Cortex of kidney (tissue), 1 donor: ENCODE measurements at places on chromosomes 11 and 22.

GRCh38 chr22:49415151-49415951, 412.3 kb downstream of the BRD1 start:
- no peak for DNase-seq

GRCh38 chr11:2305140-2305778, 3.4 kb downstream of the TSPAN32 start:
- no peak for DNase-seq

DNA sequence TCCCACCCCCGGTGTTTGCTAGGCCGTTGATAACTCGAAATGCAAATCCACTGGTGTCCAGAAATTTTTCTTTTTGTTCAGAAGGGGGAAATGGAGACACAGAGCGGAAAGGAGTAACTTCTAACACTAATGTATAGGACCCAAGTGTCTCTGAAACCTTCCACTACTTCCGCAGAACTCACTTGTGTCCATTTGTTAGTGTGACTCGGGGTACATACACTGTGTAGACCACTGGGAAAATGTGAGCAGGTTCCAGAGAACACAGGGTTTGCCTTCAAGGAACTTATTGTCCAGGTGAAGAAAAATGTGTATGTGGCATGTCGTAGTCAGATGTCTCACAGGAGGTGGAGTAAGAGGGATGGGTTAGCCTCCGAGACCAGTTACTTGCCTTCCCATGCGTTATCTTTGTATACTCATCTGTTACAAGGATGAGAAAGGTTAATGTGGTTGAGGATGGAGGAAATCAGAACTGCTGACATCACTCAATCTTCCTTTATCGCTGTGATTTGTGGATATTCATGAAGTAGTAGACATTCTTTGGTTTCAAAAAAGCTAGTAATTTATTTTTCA, 857 bp downstream of the ARCN1 start:
- no peak for DNase-seq

DNA sequence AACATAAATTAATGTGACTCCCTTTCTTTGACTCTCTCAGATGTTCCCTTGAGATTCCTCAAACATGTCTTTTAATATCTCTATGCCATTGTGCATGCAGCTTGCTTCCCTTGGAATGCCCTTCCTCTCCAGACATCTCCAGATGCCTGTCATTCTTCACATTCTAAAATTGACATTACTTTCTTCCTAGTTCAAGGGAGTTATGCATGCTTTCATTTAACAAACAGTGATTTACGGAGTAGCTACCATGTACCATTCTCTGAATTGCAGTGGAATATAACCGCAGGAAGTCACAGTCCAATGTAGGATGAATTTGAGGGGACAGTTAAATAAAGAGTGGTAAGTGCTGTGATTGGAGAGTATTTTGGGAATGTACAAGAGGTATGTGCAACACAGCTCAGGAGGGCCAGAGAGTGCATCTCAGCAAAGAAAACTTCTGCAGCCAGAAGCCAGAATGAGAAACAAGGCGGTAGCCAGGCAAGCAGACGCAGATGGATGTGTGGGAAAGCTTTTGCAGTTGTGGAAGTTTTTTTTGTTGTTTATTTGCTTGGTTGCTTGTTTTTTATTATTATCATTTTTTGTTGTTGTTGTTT, 18.7 kb downstream of the MMP10 start:
- no peak for DNase-seq

GRCh38 chr11:70547386-70547785, 149.1 kb downstream of the CTTN start:
- no peak for DNase-seq

- DNase-seq: no peak
Observed at GRCh38 chr11:65698205-65698604, 13.8 kb upstream of the KAT5 start.

- no peak for DNase-seq
Observed at GRCh38 chr11:46680815-46681214, 19.6 kb downstream of the ARHGAP1 start.

GRCh38 chr11:98040061-98040808, 980.5 kb upstream of the CNTN5 start:
- DNase-seq: no peak

DNA sequence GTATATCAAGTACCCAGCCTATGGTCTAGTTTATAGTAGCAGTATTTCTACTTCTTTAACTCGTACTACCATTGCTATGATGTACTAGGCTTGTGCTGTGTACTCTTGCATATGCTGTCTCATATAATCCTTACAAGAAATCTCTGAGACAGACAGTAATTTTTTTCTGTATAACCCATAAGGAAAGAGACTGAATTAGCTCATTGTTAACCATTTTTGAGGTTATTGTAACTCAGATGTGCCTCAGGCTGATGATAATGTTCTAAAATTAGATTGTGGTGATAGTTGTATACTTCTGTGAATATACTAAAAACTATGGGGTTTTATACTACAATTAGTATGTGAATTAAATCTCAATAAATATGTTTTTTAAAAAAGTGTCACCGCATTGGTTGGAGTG, 112.2 kb upstream of the RRM1 start:
- DNase-seq: no peak

- DNase-seq: no peak
Observed at GRCh38 chr11:1336836-1337646, 27.6 kb upstream of the TOLLIP start.

DNA sequence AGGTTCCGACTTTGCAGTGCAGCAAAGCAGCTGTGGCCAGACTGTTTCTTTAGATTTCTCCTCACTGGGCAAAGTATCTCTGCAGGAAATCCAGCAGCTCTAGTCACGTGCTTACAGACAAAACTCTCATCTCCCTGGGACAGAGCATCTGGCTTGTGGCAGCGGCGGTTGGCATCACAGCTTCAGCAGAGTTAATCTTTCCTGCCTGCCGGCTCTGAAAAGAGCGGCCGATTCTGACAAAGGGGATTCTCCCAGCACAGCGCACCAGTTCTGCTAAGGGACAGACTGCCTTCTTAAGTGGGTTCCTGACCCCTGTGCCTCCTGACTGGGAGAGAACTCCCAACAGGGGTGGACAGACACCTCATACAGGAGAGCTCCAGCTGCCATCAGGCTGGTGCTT, 1357.3 kb upstream of the TENM4 start:
- no peak for DNase-seq

GRCh38 chr11:3781423-3781822, 15.9 kb downstream of the NUP98 start:
- DNase-seq: no peak

DNA sequence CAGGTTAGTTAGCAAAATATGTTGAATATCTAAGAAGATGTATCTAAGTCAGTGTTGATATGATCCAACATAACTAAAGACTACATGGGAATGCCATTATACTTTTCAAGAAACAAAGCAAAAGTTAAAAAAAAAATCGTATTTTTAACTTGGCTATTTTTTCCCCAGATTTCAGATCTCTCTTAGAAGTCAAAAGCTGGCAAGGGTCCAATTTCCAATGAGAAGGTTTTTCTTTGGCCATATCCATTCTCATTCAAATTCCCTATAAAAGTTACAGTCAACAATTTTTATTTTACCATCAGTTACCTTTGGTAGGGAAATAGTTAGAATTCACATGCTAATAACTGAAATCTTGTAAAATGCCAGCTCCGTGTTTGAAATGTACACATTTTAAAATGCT, 70.5 kb upstream of the FAT3 start:
- DNase-seq: no peak

- no peak for DNase-seq
Observed at GRCh38 chr11:90218606-90219005, 4.2 kb downstream of the CHORDC1 start.

DNA sequence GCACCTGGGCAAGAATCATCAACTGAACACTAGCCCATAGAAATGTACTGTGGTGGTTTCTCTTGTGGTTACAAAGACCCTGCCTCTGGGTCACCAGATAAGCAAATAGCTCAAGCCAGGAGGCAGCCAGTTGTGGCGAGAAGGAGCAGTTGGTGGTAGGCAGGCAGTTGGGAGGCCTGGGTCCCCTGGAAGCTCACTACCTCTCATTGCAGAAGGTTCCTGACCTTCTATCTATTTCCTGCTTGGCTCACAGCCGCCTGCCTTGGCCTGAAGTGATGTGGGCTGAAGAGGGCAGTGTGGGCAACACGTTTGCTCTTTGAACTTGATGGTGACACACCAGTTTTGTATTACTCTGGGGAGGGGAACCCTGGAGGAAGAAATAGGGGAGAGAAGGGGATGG, 34.7 kb downstream of the NECTIN1 start:
- DNase-seq: no peak

GRCh38 chr11:6615046-6615445, 3.0 kb upstream of the TAF10 start:
- DNase-seq: no peak

DNA sequence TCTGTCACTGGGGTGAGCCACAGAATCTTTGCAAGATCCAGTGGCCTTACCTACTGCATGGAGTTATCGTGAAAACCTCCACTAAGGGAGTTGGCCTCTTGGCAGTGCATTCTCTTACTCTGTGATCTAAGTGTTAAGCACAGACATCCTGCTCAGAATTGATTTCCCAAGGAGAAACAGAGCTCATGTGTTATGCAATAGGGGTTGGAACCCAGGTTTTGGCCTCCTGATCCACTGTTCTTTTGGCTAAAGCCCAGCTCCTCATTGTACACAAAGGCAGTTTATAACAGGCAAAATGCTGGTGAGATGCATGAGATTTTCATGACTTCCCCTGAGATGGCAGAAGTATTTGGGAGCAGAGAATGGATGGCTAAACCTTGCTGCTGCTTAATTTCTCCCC, 11.8 kb downstream of the DTX4 start:
- no peak for DNase-seq

- no peak for DNase-seq
Observed at GRCh38 chr11:2944530-2944929, 15.3 kb upstream of the PHLDA2 start.

GRCh38 chr22:37905534-37906363, at the start of gene MICALL1:
Gene MICALL1 (plus strand): TSS chr22:37906297. CDS start chr22:37906423, 126 bp downstream.
- DNase-seq: no peak

DNA sequence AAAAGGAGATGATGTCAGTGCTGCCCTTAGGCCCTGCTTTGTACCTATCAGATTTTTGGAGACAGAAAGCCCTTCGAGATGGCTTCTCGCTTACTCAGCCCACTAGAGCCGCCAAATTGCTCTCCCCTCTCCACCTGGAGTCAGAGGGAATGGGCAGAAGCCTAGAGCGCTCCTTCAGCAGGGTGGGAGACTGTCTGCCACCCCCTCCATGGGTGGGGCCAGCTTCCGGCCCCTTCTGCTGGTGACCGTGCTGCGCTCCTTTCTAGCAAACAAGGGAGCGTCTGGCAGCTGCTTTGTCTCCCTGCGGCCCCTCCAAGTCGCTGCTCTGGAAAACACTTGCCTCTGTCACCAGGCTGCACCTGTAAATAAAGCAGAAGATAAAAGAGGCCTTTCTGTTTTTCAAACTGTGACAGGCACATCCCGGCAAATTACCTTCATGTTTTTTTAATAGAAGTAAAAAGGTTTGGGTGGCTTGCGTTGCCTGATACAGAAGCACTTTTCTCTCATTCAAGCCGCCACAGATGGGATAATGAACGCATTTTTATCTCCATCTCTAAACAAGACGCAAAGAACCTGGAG, 145.7 kb upstream of the NECTIN1 start:
- DNase-seq: no peak

- no peak for DNase-seq
Observed at GRCh38 chr22:18083406-18083805, 5.6 kb downstream of the PEX26 start.

- DNase-seq: no peak
Observed at GRCh38 chr11:46050003-46050461, 71.2 kb downstream of the PHF21A start.

DNA sequence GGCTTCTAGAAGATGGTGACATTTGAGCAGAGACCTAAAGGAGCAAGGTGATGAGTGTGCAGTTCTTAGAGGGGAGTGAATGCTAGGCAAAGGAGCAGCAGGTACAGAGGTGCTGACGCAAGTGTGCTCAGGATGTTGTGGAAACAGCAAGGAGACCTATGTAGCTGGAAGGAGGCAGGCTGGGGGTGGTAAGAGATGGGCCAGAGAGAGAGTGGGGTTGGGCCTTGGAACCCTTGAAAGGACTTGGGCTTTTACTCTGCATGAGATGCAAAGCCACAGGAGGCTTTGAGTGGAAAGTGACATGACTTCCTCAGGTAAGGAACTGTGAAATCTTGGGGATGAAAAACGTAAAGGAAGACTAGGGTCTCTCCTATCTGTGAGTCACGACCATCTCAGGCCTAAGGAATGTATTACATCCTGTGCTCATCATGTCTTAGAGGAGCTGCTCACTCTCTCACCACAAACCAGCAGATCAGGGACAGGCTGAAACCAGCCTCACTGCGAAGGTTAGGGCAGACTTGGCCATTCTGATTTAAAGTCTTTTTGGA, 65.4 kb downstream of the MICAL2 start:
- no peak for DNase-seq

GRCh38 chr11:115926601-115927000, 422.4 kb upstream of the CADM1 start:
- DNase-seq: no peak

DNA sequence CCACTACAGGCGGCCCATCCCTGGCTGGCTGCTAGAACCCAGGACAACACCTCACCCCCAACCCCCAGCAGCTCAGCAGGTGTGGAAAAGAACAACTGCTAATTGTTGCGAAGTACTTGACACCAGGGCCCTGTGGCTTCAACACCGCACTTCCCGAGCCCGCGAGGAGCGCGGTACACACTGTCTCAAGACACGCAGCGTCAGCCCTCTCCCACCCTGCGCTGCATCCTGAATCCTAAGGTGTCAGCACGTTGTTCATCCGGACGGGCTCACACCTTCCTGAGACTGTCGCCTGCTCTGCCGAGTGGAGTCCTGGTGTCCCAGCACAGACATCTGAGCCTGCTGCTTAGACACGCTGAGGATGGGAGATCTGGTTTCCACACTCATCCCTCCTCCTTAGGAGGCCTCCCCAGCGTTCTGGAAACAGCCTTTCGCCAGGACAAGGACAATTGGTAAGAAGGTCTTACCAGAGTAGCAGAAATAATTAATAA, 1336.2 kb downstream of the BRD1 start:
- DNase-seq: no peak

DNA sequence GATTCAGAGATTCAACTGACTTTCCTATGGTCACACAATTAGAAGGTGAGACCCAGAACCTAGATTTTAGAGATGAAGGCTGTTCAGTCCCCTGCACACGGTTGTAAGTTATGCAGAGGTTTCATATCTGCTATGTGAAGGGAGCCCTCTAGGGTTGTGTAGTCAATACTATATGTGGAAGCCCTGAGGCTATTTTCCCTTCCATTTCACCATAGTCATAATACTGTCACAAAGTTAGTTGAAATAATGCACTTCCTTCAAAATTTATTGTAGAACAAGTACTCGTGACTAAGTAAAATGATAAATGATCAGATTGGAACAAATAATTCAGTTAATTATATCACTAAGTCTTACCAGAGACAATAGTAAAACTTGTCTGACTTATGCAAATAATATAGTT, 48.8 kb downstream of the ENDOD1 start:
- no peak for DNase-seq
